ENCODE measurements at places on chromosomes 7 and 10.

DNA sequence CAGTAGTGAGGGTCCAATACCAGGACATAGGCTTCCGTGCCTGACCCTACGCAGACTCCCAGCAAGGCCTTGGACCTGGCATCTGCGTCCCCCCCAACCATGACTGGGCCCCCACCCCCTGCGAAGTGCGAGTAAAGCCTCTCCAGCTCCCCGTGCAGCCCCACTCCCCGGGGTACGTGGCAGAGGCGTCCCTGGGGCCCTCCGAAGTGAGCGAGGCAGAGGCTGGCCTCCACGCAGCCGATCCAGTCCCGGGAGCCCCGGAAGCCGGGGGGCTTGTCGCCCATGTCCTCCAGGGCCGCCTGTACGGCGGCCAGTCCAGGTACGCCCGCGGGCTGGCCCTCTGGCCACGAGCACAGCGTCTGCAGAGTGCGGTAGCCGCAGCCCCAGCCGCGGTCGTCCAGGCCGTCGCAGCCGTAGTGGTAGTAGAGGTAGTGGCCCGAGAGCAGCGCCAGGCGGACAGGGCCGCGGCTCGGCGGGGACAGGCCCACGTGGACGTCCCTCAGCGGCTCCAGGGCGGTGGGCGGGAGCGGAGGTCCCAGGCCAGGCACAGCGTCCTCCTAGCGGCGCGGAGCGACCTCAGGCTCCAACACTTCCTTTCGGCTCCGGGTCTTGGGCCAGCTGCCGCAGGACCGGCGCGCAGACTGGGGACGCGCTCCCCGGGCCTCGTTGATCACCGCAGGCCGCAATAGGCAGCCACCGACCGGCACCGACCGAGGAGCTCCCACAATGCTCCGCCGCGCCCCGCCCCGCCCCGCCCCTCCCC, at the start of gene UFSP1:
Gene UFSP1 (minus strand): TSS at position 728 of the 763 bp plus-strand sequence. CDS start 444 bp downstream, at position 284.
- DNase-seq = no peak

- DNase-seq = no peak
Measured at GRCh38 chr10:101932183-101932582, 88.6 kb upstream of the KCNIP2 start.

- DNase-seq = peak; percentile 31
Measured at GRCh38 chr7:155874411-155874810, 62.1 kb upstream of the SHH start.

DNA sequence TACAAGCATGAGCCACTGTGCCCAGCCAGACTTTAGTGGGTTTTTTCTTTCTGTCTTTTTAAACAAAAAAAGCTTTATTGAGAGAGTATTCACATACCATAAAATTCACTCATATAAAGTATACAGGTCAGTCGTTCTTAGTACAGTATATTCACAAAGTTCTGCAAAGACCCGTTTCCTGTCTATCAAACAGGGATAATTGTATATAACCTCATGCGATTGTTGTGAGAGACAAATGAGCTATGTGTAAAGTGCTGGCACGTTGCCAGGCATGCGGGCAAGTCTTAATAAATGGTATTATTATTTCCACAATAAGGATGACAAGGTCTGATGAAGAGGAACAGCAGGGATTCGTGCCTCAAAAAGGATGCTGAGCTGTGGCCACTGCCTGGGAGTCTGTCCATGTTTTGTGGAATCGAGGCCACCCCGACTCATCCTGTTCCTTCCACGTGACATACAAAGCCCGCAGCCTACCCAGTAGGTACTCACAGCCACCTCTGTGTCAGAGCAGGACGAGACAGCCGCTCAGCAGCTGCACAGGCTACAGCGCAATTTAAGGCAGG, 51.6 kb downstream of the SMKR1 start:
- DNase-seq = no peak

DNA sequence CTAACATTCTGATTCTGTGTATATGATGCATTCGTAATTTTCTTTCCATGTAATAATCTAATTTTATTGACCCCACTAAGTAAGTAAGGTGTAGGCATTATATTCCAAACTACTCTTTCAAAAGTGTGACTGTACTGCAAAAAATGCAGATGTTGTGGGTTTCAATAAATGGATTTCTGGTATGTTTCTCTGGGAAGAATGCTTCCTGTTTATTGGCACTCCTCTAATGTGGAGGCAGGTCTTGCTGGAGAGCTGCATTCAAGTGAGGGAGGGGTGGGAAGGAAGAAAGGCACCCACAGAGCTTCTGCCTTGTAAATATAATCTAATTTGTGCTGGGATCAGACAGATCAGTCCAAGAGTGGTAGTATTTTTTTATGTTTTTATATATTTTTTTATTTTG, 23.9 kb downstream of the ST7 start:
- DNase-seq = no peak

Data from islet precursor cell (in vitro differentiated cells).